ENCODE measurements at places on chromosomes 4 and X.

DNA sequence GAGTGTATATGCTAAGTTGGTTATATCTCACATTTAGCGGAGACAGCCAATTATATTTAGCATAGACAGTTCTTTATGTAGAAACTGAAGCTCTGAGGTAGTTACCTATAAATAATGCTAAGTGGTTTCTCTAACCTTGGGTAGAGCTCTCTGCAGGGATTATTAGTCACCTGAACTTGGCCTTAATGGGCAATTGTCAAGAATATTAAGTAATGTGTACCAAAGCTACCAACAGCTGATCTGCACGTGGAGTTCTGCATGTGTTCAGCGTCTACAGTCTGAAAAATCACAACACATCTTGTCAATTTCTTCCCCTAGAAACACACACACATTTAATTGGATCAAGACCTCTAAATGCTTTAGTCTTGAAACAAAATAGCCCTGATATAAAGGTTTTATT is 740.6 kb upstream of the FAM241A start:
- peak; percentile 15 for DNase-seq

DNA sequence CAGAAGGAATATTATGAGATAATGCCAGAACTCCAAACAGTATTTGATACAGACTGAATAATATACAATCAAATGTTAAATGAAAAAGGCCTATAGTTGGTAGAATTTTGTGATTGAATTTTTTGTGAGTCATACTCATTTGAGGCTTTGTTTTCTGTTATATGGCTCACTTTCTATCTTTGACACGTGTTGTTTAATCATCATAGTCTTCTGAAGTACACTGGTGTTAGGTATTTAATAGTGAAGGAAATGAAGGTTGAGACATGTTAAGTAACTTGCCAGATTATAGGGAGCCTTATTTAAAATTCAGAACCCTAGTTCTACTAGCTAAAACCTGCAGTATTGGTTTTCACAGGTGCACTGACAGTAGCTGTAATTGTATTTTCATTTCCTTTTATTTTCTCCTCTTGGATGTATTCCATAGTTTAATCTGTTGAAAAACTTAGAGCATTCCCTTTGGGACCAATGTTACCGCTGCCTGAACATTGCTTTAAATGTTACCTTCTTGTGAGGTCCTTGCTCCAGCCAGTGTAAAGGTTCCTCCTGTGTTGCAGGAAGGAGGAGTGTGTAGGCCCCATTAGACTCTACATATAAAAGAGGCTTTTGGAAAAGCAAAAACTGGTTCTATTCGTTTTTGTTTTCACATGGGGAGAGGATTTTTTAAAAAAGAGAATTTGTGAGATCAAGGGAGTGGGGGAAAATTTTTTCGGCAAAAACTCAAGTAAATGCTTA is 224.1 kb downstream of the ARHGAP10 start:
- no peak for DNase-seq

DNA sequence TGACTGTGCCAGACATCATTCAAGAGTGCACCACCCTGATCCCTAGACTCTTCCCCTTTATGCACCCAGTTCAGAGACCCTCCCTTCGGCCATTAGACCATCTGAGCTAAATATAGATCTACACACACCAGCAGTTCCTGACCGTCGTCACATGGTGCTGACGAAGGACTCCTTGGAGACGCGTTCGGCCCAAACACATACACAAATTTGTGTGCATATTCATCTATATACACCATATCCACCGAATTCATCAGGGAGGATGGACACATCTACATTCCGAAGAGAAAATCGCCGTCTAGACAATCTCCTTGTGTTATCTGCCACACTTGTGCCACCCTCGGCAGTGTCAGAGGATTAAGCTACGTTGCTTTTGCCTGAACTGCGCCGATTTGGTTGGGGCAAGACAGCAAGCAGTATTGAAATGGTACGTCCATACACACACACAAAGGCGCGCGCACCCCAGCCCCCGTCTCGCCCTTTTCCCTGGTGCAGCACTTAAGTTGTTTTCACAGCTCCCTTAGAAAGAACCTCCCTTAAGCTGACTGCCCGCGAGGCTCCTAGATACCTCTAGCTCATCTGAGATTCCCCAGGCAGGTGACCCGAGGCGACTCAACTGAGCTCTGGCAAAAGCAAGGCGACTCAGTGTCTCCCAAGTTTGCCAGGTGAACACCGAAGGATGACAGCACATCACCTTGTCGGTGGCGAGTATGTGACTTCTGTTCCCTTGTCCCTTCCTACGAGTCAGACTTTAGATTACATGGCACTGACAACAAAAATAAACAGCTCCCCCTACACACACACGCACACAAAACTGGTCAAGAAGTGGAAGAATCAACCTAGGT is 1.0 kb downstream of the RASGEF1B start:
- no peak for DNase-seq

- DNase-seq, result no peak
Observed at GRCh38 chr4:175874306-175874705, 62.2 kb upstream of the GPM6A start.

DNA sequence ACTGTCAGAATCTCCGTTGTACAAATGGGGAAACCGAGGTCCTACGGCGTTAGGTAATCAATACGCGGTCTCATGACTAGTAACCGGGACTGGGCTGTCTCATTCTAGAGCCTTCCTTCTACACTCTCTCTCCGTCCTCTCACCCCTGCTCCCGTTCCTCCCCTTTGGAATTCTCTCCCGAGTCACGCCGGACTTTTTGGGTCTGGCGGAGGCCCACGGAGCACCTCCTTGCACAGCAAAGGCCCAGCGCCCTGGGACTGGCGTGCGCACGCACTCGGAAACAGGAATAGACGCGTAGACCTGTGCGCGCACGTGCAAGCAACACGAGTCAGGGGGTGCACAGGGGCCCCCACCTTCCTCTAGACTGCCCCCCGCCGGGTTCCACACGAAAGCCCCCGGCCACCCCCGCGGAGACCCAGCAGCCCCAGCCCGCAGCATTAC is 361 bp downstream of the QDPR start:
- peak; percentile 48 for DNase-seq

DNA sequence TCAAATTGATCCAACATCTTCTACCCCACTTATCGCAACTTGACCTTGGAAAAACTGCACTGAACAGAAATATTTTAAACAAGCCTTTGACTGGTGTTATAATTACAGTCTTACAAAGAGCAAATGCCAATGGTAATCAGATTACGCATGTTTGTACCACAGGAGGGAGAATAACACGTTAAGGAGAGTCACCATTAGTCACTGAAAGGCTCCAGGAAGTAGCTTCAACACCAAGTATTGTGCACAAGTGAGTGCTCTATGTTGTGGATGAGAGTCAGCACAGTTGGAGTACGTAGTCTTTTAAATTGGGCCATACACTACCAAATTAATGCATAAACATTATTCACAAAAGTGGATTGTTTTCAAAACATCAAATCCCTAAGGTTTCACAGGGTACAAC is 1081.5 kb upstream of the TENM3 start:
- DNase-seq, result peak; percentile 4

- no peak for DNase-seq
Observed at GRCh38 chrX:116238567-116239255, 68.2 kb downstream of the AGTR2 start.

GRCh38 chrX:121103381-121103780 is 56.0 kb downstream of the GLUD2 start:
- no peak for DNase-seq

DNA sequence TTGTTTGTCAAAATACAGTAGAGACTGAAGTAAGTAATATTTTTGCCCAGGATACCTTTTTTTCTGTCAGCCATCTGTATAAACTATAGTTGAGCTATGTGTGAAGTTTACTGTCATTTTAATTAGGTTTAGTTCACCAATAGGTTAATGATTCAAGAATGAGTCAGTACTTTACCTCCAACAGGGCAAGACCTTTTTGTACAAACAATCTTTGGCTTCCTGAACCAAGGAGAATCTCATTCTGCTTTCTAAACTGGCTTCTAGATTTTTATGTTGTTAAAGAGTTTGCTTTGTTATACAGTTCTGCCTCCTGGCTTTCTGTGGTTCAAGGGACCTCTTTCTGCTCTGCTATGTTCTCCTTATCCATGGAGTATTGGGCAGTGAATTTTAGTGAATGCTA is 412.0 kb upstream of the NR3C2 start:
- no peak for DNase-seq

GRCh38 chr4:149108626-149109025 is 666.4 kb upstream of the NR3C2 start:
- no peak for DNase-seq

DNA sequence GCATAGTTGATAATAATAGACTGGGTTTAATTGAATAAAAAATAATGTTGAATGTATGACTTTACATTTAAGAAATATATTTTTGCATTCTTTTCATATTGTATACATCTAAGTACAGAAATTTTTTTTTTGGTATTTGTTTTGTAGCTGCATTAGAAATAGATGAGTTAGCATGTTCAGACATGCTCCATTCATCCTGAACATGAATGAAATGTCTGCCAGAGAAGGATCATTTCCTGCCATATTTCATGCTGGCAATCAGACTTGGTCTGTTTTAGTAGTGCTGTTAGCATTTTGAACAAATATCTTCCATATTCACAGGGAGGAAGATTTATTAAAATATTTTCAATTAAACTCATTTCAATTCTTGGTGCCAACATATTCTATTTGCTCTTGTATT is 98.9 kb downstream of the FRMPD4 start:
- no peak for DNase-seq

- DNase-seq, result no peak
Observed at GRCh38 chrX:124679199-124679598, 332.8 kb downstream of the SH2D1A start.

- DNase-seq, result no peak
Observed at GRCh38 chr4:105837037-105837436, 58.2 kb upstream of the NPNT start.

DNA sequence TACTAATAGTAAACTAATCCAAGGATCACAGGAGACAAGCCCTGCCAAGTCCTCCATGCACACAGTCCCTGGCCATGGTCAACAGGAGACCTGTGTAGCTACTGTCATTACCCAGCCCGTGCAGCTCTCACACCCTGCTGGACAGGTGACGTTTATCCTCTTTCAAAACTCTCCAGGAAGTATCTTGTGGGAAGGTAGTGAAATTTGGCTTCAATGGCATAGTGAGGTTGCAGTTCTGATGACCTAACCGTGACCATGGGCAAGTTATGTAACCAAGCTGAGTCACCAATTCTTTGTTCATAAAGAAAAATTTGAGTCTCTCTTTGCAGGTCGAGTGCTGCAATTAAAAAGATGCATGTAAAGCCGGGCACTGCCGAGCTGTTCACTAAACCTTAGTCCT is 11.3 kb upstream of the SLC2A9 start:
- peak; percentile 80 for DNase-seq

DNA sequence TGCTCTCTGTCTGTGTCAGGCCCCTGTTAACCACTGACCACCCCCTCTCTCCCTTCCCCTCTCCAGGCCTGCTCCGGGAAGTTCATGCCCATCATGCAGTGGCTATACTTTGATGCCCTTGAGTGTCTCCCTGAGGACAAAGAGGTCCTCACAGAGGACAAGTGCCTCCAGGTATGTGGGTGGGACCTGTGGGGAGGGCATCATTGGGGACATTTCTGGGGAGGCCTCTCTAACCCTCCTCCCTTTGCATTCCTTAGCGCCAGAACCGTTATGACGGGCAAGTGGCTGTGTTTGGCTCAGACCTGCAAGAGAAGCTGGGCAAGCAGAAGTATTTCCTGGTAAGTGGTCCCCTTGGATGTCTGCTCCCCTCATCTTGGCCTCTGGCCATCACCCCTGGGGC is 9.2 kb downstream of the UBA1 start:
- no peak for DNase-seq

DNA sequence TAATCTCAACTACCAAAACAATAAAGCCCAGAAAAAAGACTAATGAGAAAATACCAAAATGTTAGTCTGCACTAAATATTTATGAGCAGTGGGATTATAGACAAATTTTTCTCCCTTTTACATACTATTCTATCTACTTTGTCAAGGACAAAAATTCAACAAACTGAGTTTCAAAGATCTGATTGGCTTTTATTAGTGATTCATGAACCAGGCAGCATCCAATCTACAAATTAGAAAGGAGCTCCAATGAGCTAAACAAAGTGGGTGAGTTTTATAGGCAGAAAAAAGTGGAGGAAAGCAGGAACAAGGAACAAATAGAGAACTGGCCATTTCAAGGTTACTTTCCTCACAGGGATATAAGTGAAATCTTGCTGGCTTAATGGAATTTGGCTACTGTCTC is 24.4 kb upstream of the SH3KBP1 start:
- DNase-seq, result no peak

DNA sequence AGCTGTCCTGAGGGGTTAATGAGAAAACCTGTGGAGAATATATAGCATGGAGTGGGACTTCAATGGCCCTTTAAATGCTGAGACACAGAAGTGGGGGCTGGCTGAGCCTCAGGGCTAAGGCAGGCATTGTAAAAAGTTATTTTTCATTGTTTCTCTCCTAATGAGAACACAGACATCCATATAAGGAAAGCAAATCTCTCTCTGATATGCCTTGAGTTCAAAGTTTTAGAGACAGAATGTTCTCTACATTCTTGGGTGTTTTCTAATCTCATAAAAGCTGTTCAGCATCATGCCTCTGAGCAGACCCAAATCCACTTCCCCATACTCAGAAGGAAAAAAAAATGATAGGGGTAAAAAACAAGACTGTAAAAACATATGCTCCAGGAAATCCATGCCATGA is 16.8 kb upstream of the RAB40A start:
- no peak for DNase-seq

- DNase-seq, result no peak
Observed at GRCh38 chr4:81883530-81884450, 412.1 kb upstream of the RASGEF1B start.

DNA sequence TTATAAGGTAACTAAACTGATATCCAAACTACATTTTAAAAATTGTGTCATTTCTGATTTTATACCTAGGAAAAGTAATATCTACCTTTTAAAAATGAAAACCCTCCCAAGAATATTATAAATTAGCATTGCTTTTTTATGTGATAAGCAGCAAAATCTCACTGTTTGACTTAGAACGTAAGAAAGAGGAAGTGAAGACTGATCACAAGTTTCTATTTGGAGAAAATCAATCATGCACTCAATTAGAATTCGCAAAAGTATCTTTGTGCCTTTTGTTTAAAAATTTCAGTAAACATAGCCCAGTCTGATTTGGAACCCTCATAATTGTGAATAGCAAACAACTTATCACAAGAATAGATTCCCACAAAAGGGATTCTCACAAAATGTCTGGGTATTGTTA is 142.7 kb downstream of the TENM3 start:
- no peak for DNase-seq

DNA sequence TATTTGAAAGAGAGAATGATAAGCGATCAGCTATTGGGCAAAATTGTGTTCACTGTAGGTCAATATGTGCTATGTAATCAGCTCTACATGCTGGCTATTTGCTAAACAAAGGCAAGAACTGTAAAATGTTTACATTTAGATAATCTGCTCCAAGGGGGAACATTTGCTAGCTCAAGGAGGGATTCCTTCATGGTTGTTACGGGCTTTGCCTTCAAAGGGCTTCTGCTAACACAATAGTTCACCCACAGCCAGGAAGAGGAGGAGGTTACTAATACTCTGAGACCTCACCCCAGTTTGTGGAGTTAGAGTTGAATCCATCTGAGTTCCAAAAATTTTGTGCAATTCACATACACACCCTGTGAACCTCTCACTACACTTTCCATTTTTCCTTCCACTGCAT is 107.6 kb upstream of the BMP3 start:
- DNase-seq, result no peak

All from AG10803 (cell line).